SK-N-DZ (cell line): ENCODE measurements at places on chromosomes 6 and 20.

DNA sequence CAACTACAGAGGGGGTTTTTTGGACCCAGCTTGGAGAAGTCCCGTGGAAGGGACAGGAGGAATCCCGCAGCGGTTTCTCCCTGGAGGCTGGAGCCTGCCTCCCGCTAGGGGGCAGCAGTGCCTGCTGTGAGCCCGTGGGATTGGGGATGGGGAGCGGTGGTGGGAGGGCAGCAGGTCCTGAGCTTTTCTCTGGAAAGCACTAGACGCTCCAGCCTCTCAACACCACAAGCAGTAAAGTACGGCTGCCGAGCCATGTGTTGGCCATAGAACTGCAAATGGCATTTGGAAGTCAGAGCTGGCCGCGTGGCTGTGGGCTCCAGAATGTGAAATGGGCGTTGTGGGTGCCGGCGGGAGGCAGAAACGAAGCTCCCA is 47.8 kb downstream of the GMPR start:
- peak; percentile 73 for DNase-seq

- no peak for DNase-seq
These were observed 55.2 kb upstream of the RREB1 start for GRCh38 chr6:7052443-7053011.

DNA sequence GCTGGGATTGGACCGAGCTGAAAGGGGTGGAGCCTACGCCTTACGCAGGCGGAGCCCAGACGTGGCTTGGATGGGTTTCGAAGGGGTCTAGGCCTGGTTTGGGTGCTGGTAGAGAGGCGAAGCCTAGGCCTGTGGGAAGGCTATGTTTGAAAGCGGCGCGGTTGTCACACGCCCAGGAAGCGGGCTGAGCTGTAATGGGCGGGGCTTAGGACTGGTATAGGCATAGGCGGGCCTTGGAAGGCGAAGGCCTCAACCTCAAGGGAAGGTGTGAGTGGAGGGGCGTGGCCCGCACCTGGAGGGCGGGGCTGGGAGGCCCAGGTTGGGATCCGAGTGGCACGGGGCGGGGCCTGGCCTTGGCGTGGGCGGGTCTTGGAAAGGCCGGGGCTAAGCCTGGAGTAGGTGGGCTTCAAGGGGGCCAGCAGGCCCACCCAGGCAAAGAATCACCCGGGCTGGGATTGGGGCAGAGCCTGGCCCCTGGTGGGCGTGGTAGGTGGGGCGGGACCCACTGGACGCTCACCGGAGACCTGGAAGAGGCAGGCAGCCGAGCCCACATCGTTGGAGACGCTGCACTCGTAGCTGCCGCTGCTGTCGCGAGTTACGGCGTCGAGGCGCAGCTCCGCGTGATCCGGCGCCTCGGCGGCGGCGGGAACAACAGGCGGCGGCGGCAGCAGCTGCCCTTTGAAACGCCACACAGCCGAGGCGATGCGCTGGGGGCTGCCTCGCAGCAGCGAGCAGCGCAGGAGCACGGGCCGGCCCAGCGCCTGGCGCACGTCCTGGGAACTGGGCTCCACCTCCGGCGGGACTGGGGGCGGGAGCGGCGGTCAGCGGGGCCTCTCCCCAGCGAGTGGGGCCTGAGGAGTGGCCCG is 49.0 kb downstream of the MDGA1 start:
- no peak for DNase-seq

DNA sequence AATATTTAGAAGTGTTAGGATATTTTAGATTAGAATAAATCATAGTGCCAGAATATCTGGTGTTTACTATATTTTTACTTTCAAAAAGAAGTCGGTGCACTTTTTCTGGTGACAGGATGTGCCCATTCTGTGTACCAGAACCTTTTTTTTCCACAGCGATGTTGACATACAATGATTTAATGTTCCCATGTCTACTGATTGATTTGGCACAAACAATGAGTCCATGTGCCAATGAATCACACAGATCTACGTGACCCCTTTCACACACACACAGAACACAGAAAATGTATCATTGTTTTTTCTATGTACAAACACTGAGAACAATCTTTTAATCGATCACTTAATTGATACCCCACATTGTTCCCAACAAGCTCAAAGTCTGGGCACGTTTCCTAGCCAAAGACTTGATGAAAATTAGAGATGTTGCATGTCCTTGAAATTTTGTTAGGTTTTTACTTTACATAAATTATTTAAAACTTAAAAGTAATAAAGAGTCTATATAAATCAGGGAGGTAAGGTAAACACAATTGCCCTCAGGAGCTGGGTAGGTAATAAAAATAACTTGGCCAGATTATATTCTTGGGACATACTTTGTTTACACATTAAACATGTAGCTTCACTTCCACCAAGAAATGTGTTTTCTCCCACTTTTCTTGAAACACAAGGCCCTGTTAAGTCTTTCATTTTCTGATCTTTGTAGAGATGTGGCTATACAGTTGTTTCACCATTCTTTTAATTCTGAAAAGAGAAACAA is 36.4 kb upstream of the SOX4 start:
- no peak for DNase-seq

GRCh38 chr6:5204376-5204775 is 56.4 kb downstream of the LYRM4 start:
- DNase-seq = no peak

GRCh38 chr6:21352131-21352530 is 241.4 kb upstream of the SOX4 start:
- no peak for DNase-seq

DNA sequence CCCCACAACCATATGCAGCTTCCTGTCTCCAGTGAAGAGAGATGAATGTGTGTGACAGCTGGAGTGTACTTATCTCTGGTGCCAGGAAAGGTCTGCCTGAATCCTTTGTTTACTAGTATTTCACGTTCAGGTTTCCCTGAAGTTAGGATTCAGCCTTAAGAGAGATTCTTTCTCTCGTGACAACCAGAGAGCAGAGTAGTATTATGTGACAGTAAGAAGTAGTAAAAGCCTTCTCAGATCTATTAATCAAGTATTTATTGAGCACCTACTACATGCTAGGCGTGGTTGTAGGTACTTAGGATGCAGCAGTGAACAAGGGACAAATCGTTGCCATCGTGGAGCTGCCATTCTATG is 949 bp downstream of the KIFC1 start:
- DNase-seq = no peak

DNA sequence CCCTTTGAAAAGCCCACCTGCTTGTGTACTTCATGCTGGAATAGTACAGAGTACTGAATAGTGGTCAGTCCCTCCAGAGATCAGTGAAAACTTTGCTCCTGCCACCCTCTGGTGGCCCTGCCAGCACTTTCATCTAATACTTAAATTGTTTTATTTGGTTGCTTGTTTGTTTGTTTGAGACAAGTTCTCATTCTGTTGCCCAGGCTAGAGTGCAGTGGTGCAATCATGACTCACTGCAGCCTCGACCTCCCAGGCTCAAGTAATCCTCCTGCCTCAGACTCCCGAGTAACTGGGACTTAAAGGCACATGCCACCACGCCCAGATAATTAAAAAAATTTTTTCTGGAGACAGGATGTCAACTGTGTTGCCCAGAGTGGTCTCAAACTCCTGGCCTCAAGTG is 9.1 kb downstream of the FAM83D start:
- DNase-seq = no peak

DNA sequence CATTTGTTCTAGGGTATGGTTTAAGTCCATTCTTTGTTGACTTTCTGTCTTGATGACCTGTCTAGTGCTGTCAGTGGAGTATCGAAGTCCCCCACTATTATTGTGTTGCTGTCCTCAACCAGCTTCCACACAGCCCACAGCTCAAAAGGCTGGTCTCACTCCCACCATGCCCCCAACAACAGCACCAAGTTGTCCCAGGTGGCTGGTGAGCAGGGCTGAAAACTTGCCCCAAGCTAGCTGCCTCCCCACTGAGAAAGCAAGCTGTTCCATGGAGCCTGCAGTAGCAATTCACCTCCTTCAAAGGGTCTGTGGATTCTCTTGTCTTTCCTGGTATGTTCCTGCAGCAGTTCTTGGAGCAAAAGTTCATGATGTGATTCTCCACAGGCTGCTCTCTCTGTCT is 221.0 kb downstream of the SYNDIG1 start:
- no peak for DNase-seq

DNA sequence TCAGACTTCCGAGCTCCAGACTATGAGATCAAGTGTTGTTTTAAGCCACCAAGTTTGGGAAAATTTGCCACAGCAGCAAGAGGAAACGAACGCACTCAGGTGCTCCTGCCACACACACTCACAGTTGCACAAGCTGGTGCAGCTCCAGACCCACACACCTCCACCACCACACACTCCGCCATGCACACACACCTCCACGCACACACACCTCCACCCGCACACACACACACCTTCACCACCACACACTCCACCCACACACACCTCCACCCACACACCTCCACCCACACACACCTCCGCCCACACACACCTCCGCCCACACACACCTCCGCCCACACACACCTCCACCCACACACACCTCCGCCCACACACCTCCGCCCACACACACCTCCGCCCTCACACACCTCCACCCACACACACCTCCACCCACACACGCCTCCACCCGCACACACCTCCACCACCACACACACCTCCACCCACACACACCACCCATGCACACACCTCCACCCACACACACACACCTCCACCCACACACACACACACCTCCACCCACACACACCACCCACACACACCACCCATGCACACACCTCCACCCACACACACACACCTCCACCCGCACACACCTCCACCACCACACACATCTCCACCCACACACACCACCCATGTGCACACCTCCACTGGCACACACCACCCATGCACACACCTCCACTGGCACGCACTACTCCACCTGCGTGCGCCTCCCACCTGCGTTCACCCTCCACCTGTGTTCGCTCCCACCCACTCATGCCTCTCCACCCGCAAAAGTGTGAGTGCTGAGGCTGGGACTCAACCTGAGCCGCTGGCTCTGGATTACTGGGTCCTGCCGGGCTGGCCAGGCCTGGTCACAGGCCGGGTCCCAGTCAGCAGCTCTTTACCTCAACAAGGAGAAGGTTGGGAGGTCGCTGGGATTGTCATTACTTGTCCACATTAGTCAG is 175.6 kb downstream of the BMP7 start:
- DNase-seq = no peak

DNA sequence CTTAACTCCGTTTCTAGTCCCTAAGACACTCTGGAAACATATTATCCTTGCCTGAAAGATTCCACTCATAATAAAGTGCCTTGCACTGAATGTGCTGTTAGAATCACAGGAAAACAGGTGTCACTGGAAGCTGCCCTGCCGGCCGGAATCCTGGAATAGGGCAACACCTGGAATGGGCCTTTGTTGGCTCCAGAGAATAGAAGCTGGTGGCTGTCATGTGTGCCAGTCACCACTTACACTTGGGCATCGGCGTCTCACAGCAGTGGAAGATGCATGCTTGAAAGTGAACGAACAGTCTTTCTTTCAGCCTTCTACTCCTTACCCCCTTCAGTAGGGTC is 90.8 kb upstream of the AFDN start:
- DNase-seq = no peak
